ENCODE measurements at places on chromosomes 4 and X. TPM values are rescaled to one million over a fixed set of nuclear protein-coding genes. Genes with fewer than 3 reads are reported as not detected.
A peak's percentile ranks its signal among the peaks of the same experiment; 100 is the strongest.

- no peak for DNase-seq
These were observed 64.4 kb downstream of the HAUS3 start for GRCh38 chr4:2177443-2178093.

The LDB2 gene
- 45.4 TPM for total RNA-seq

GRCh38 chr4:8517946-8518345 is 62.2 kb upstream of the GPR78 start:
- no peak for DNase-seq

The NXF2B gene
- not detected for total RNA-seq

GRCh38 chrX:63275127-63275526 is 76.0 kb downstream of the SPIN4 start:
- DNase-seq, result no peak

DNA sequence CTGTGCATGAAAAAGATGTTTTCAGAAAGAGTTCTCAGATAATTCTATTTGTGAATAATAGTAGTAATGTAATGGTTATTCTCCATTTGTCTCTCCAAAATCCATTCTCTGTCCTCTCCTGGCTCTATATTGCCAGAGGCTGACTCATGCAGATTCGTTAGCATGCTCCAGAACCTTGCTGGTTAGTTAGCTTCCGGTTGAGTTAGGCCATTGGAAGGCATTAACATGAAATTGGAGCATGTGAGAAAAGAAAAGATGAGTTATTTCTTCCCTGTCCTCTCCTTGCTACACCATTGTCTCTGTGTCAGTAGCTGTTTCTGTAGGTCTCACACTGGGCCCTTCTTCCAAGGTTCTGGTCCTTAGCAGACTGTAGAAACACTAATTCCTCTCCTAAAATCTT is 23.5 kb upstream of the PRDM8 start:
- no peak for DNase-seq

- peak; percentile 60 for DNase-seq
These were observed 773 bp upstream of the TXLNG start for GRCh38 chrX:16785247-16786138.

The GDPD2 gene
- total RNA-seq, result not detected

GRCh38 chr4:10395971-10396580 is 61.1 kb downstream of the ZNF518B start:
- DNase-seq, result no peak

GRCh38 chrX:53458082-53458481 is 23.9 kb upstream of the HSD17B10 start:
- DNase-seq, result no peak

DNA sequence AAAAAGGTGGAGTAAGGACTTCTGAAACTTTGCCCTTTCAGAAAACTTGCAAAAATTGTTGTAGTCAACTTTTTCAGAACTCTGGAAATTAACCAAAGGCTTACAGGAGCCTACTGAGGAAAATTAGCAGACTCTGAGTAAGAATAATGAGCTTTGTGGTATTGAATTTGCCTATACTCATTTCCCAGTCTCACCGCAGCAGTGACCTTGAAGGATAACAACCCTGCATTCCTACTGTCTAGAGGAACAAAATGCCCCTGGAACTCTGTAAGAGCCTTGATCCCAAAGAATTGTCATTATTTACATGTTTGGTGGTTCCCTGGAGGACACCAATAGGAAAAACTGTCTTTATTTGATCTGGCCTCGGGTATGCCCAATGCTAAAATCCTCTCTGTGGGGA is 57.9 kb downstream of the MND1 start:
- DNase-seq, result no peak
